Nucleus accumbens (tissue), 56 donors: ENCODE measurements at places on chromosomes 4 and X.

DNA sequence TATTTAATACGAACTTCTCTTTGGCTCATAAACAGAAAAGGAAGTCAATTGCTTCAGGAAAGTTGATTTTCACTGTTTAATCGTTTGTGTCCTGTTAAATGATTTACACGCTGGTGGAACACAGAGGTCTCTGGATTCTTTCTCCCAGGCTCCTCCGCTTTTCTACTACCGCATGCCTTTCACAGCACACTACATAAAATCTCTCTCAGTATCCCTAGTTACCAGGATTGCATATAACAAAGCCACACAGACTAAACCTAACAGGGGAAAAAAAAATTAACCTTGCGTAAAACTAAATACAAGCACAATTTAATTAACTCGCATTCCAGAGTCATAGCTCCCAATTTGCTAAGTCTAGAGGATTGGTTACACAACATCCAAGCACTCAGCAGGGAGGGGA, 133.9 kb downstream of the CORIN start:
- no peak for DNase-seq

GRCh38 chrX:43882294-43882681, at the start of gene MAOB:
Gene MAOB, minus strand, starts transcription at chrX:43882450. Its CDS starts 151 bp downstream, at chrX:43882299.
- DNase-seq, result peak; percentile 10

DNA sequence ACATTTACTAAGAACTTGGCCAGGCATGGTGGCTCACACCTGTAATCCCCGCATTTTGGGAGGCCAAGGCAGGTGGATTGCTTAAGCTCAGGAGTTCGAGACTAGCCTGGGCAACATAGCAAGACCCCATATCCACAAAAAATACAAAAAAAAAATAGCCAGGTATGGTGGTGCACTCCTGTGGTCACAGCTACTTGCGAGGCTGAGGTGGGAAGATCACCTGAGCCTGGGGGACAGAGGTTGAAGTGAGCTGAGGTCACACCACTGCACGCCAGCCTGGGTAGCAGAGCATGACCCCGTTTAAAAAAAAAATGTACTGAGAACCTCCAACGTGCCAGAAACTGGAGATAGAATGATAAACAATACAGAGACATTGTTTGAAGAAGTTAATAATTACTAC, 8.0 kb downstream of the OPRPN start:
- DNase-seq, result no peak

DNA sequence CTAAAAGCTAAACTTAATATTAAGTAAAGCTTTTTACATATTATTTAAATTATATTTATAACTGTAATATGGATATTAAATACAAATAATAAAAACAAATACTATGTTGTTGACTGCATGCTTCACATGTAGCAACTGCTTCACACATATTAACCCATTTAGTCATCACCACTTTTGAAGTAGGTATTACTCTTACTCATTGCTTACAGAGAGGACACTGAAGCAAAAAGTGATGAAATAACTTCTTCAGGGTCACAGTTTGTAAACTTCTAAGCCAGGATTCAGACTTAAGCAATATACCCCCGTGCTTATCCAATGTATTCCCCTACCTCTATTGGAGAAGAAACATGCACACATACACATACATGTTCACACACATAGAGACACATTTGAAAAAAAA, 166.6 kb downstream of the DKK2 start:
- DNase-seq, result no peak
